ENCODE measurements at places on chromosomes 11 and 22. TPM values are rescaled to one million over a fixed set of nuclear protein-coding genes. Genes with fewer than 3 reads are reported as not detected.

The MOV10L1 gene
- polyA plus RNA-seq: 0.40 TPM

The RAB39A gene
- polyA plus RNA-seq: not detected

The SCARF2 gene
- 10.6 TPM for polyA plus RNA-seq

The DEUP1 gene
- not detected for polyA plus RNA-seq

The MYRF gene
- polyA plus RNA-seq: 0.10 TPM

The OR52I2 gene
- not detected for polyA plus RNA-seq

The C22orf42 gene
- not detected for polyA plus RNA-seq

The CPT1B gene
- 0.70 TPM for polyA plus RNA-seq

The TMEM223 gene
- polyA plus RNA-seq: 14.4 TPM

The ZNF280A gene
- polyA plus RNA-seq: not detected

The TYMP gene
- 3.7 TPM for polyA plus RNA-seq

The SPTBN2 gene
- 0.53 TPM for polyA plus RNA-seq

The BTBD18 gene
- polyA plus RNA-seq: not detected

The SMTNL1 gene
- not detected for polyA plus RNA-seq

The TSPAN18 gene
- 0.15 TPM for polyA plus RNA-seq

The NLRP14 gene
- 0.07 TPM for polyA plus RNA-seq

The KRTAP5-10 gene
- polyA plus RNA-seq: not detected

The IGLL1 gene
- not detected for polyA plus RNA-seq

The RHOD gene
- polyA plus RNA-seq: 4.7 TPM
